ENCODE measurements at places on chromosomes 6 and 20.

DNA sequence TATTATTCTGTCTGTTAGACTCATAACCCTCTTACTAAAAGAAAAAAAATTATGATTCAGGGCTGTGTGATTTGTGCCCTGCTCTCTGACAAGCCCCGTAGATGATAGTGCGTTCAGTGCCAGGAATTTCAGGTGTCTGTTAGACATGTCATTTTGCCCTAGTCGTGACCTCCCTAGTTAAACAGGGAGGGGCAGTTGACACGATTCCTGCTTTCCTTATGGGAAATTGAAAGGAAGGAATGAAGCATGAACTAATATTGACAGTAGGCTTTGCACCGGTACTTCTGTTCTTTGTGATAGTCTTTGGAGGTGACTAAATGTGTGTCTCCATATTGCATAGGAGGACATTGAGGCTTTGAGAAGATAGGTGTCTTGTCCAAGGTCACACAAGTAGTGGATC lies 26.3 kb downstream of the RPRD1B start:
- DNase-seq: no peak

GRCh38 chr20:46416839-46417238 lies 10.4 kb upstream of the ELMO2 start:
- DNase-seq: no peak

DNA sequence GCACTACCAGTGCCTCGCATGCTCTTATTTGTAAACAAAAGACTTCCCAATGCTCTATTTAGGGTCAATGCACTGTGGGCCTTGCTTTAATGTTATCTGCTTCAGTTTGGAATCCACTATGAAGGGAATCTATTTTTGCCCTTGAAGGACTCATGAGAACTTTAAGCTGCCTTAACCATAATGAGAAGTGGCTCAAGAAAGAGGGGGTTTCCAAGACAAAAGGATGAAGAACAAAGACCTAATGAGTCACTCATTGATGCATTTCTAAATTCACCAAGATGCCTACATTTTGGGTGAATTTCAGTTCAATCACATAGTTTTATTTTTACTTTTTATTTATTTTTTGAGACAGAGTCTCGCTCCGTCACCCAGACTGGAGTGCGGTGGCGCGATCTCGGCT lies 228.2 kb downstream of the LY86 start:
- no peak for DNase-seq

DNA sequence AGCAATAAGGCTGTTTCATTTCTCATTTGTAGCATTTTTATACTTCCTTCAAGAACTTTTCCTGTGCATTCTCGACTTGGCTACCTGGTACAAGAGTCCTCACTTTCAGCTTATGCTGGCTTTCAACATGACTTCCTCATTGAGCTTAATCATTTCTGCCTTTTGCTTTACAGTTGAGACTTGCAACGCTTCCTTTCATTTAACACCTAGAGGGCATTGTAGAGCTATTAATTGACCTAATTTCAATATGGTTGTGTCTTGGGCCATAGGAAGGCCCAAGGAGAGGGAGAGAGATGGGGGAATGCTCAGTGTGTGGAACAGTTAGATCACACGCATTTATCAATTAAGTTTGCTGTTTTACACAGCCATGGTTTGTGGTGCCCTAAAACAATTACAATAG lies 37.2 kb downstream of the SLC22A2 start:
- no peak for DNase-seq

GRCh38 chr6:107674995-107675738 lies 148.9 kb downstream of the SCML4 start:
- peak; percentile 94 for DNase-seq

GRCh38 chr20:44219791-44220190 lies 9.2 kb upstream of the OSER1 start:
- DNase-seq: no peak

- DNase-seq: no peak
Observed at GRCh38 chr20:53699906-53700305, 106.3 kb upstream of the ZNF217 start.

DNA sequence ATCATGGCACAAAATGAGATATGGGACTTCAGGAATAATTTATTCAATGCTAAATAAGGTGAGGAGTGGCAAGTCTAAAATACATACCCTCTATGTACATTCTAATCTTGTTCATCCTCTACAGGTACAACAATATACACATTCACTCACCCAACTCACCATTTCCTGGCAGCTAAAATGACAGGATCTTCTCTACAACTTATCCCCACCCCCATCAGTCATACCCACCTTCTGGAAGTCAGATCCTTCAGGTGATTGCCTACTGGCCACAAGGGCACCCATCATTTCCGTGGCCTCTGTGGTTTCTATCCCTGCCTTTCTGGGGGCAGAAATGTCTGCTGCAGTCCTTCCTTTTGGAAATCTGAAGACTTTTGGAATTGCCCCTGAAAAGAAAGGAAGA lies 22.8 kb upstream of the CRIP3 start:
- DNase-seq: no peak

DNA sequence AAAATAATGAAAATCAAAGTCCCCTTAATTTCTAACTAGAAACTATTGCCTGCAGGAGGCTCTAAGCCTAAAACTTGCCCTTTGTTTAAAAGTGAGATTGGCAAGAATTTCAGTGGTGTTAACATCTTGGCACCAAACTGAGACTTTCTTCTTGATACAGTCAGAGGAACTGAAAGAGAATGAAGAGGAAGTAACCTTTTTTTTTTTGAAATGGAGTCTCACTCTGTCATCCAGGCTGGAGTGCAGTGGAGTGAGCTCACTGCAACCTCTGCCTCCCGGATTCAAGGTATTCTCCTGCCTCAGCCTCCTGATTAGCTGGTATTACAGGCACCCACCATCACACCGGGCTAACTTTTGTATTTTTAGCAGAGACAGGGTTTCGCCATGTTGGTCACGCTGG lies 3.6 kb downstream of the DOP1A start:
- no peak for DNase-seq

DNA sequence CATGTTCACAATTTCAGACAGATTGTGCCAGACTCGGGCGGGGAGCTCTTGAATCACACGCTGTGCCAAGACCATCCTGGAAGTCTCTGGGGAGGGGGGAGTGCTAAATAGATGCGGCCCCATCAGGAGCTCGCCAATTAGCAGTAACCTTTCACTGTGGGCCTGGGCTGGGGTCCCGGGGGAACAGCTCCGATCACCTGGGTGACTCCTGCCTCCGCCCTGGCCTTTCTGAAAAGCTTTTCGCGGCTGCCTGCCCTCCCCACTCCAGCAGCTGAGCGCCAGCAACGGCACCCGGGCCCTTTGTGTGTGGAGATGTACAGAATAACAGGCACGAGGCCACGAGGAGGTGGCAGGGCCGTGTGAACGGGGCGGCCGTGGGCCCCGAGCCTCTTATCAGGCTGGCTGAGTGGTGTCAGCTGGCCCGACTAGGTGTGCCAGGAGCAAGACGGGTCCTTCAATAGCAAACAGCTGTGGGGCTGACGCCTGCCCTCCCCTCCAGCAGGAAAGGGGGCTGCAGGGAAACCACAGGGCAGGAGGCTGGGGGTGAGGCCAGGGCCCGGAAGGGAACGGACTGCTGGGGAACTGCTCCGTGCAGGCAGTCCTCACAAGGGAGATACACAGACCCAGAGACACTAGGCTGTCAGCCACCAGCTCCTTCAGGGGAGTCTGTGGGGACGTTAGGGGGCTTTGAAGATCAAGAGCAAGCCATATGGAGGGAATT lies 56.8 kb downstream of the NOL4L start:
- peak; percentile 83 for DNase-seq

GRCh38 chr20:12404941-12405340 lies 487.2 kb downstream of the BTBD3 start:
- DNase-seq: no peak

- peak; percentile 72 for DNase-seq
Observed at GRCh38 chr6:45677381-45678284, 299.9 kb upstream of the SUPT3H start.

DNA sequence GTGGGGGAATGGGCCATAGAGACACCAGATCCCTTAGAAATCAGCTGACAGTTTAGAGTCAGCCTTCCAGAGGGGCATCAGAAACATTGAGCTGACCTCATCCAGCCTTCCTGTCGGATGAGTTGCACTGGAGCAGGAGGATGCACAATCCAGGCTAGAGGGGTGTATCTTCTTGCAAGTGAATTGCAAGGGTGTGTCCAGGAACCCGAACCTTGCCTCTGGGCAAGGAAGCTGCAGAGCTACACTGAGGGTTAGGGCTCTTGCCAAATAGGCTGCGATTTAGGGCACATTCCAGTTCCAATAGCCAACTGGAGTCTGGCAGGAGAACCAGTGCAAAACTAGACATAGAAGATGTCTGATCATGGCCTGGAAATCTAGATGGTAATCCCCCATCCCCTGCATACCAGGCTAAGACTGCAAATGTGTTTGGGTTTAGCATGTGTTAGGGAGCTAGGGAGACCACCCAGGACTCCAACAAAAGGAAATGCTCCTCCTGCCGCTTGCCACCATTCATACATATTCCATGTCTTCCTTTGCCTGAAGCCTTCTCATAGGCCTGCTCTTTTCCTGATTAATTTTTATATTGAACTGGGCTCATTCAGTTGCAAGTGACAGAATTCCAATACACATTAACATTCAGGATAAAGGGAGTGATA lies 6.3 kb upstream of the UTRN start:
- DNase-seq: no peak

DNA sequence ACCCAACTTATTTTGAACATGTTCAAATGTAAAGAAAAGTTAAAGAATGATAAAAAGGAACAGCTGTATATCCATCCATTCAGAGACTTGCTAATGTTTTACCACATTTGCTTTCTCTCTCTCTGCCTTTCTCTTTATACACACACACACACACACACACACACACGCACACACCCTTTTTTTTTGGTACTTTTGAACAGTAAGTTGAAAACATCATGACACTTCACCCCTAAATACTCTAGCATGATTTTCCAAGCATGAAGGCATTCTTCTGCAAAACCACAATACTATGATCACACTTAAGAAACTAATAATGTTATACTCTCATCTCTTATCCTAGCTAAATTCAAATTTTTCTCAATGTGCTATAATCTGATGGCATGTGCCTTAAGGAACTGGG lies 192.3 kb downstream of the UTRN start:
- no peak for DNase-seq

DNA sequence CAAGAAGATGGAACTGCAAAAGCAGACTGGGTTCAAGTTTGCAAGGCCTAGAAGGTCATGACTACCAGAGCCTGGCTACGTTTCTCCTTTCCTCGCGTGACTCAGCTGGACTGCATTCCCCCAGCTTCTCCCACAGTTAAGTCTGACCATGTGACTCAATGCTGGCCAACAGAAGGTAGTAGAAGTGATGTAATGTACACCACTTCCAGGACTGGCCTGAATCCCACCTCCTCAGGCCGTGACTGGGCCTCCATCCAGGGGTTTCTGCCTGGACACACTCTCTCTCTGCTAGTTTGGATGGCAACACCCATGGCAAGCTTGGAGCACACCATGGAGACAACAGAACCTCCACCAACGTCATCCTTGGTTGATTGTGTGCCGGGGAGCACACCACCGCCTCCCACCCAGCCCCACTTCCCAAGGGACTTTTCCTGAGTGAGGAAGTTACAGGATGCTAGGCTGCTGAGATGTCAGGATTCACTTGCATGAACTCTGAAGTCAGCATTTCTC lies 112.0 kb upstream of the CDYL start:
- DNase-seq: no peak

DNA sequence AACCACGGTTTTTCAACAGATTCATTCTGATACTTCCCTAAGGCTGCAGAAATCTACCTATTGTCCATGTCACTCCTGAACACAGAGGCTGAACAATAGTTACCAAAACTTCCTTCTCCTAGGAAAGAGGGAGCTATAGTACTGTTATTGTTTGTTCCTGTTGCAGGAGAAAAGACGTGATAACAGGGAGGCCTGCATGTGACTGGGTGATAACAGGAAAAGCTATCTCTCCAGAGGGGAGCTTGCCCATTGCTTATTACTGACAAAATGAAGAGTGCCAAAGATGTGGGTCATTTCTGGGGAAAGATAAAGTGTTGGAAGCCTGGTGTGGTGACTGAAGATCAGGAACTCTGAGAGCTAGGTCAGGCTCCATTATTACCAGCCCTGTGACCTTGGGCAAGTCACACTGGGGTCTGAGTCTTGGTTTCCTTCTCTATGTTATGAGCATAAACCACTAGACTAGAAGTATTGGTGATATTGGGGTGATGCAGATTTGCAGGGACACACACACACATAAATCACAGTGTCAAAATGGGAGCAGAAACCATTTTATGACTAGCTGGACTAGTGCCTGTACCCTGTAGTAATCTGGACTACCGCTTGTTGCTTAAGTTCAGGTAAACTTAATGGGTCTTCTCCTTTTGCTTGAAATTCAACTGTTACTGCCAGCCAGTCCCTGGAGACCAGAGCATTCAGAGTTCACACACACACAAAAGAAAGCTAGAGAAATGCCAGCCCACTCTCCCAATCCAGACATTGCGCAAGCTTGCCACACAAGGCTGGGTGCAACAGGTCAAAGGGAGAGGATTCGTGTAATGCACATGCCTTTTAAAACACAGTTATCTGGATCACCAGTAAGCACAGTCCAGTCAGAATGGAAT lies 136.0 kb upstream of the CNR1 start:
- DNase-seq: no peak

GRCh38 chr20:32972181-32973076 lies 31.8 kb downstream of the SUN5 start:
- peak; percentile 88 for DNase-seq

DNA sequence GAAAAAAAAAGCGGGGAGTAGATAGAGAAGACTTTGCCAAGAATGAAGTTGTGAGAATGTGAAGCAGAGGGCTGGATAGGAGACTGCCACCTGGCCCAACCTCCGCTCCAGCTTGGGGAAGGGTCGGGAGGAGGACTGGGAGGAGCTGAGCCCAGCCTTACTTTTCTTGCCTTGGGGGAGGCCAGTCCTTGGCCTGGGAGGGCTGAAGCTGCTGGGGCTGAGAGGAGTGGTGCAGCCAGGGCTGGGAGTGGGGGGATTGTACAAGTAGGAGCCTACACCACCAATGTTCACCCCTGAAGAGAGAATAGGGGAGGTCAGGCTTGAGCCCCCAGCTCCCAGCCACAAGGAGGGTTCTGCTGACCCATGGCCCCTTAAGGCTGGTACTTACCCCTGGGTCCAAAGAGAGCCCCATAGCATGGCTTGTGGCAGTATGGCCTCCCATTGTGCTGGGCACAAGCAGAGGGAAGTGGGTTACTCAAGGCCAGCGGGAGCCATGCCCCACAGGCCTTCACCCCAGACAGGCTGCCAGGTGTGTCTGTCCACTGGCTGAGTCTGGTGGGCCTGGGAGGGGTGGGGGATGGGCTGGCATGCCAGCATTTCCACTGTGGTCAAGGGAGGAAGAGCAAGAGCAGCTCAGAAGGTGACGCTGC lies 1.1 kb downstream of the CRIP3 start:
- no peak for DNase-seq

DNA sequence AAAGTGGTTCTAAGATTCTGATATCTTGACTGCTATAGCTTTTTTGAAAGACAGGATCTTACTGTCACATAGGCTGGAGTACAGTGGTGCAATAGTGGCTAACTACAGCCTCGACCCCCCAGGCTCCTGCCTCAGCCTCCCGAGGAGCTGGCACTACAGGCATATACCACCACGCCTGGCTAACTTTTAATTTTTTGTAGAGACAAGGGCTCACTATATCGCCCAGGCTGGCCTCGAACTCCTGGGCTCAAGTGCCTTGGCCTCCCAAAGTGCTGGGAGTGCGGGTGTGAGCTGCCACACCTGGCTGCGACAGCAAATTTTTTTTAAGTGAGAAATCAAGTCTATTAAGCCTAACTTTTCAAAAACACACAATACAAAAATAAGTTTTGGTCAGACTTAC lies 106.6 kb downstream of the NOL4L start:
- DNase-seq: no peak

All from activated CD8-positive, alpha-beta memory T cell treated with anti-CD3 and anti-CD28 coated beads for 24 hours (primary cell).